Upper lobe of right lung (tissue), 1 donor: ENCODE measurements at places on chromosomes 13 and 19. TPM values are rescaled to one million over a fixed set of nuclear protein-coding genes. Genes with fewer than 3 reads are reported as not detected.

ZNF614 gene
- total RNA-seq, result 7.6 TPM

DLL3 gene
- not detected for total RNA-seq

HSD17B14 gene
- 23.5 TPM for total RNA-seq

VAV1 gene
- 31.6 TPM for total RNA-seq

MAB21L1 gene
- total RNA-seq, result 0.17 TPM

CA11 gene
- 9.5 TPM for total RNA-seq
